HFFc6 (cell line): ENCODE measurements at places on chromosomes 13 and 19. TPM values are rescaled to one million over a fixed set of nuclear protein-coding genes. Genes with fewer than 3 reads are reported as not detected.

- no peak for DNase-seq
Observed at GRCh38 chr19:38845374-38846024, 4.3 kb downstream of the HNRNPL start.

DNA sequence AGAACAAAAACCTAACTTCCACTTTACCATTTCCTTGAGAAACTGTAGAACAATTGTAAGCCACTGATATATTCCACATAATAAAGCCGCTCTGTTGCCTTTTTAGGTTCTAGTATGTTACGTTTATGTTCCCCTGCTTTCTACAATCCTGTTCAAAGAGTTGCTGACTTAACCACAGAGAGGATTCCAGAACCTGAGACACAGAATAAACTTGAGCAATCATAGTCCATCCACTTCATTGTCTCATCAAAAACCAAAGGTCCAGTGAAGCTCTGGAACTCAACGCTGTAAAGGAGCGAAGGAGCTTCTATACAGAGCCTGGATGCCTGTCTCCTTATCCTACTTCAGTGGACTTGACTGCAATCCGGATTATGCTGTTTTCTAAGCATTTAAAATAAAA lies 4.6 kb downstream of the STARD13 start:
- no peak for DNase-seq

GRCh38 chr19:3189702-3190469 lies 4.2 kb downstream of the NCLN start:
- DNase-seq: no peak

- no peak for DNase-seq
Observed at GRCh38 chr19:46725859-46726393, 9.0 kb upstream of the PRKD2 start.

- DNase-seq: no peak
Observed at GRCh38 chr19:3236272-3236671, 11.8 kb downstream of the CELF5 start.

- DNase-seq: no peak
Observed at GRCh38 chr13:112183532-112184090, 116.7 kb downstream of the SOX1 start.

DNA sequence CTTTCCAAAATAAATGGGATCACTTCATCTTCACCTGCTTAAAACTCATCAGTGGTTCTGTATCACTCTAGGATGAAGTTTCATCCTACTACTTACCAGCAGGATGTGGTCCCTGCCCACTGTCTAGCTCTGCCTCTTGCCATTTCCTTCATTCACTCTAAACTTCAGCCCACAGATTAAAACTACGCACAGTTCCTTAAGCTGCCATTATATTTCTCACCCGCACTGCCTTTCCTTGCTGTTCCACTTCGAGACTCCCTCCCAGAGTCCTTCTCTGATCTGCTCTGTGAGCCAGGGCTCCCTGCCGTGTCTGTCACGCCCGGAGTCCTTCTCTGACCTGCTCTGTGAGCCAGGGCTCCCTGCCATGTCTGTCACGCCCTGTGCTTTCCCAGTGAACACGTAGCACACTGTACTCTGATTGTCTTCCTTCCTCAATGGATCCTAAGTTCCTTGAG lies 52.0 kb upstream of the NPAS1 start:
- no peak for DNase-seq

ONECUT3 gene
- total RNA-seq: not detected in 3 replicates

GRCh38 chr19:40663695-40664692 lies 26.5 kb downstream of the NUMBL start:
- DNase-seq: peak; percentile 14

GRCh38 chr19:3479834-3480215 lies 500 bp downstream of the SMIM24 start:
- no peak for DNase-seq

GRCh38 chr19:23718802-23719201 lies 31.8 kb upstream of the ZNF675 start:
- no peak for DNase-seq

TMC4 gene
- total RNA-seq: 0.17 to 1.3 TPM (median 0.57 TPM) in 3 replicates

FFAR3 gene
- total RNA-seq: not detected in 3 replicates

SHD gene
- not detected in 3 replicates for total RNA-seq

DNA sequence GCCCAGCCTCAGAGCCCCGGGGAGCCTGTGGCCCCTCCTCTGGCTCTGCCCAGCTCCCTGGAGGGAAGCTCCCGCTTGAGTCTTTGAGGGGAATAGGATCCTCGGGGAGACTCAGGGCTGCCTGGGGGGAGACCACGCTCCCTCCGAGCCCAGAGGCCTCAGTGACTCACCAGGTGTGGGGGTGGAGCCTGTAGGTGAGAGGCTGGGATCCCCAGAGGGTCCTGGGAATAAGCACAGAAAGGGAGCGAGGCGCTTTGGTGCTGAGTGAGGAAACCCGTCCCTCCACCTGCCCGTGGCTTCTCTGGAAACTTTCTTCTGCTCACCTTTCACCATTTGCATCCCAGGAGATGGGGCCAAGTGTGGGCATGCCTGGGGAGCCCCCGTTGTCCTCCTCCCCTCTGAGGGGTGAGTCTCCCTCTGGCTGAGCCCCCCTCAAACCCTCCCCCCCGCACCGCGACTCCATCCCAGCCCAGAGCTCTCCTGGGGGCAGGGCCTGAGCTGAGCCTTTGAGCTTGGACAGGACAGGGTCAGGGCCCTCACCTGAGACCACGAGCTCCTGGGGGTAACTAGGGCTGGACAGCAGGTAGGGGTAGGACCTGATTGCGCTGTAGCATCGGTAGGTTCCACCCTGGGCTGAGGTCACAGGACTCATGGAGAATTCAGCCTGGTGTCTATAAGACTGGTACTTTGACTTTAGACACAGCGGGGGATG lies 2.7 kb downstream of the LILRB5 start:
- DNase-seq: no peak

- no peak for DNase-seq
Observed at GRCh38 chr19:38742296-38742695, 2.0 kb downstream of the CAPN12 start.

DNA sequence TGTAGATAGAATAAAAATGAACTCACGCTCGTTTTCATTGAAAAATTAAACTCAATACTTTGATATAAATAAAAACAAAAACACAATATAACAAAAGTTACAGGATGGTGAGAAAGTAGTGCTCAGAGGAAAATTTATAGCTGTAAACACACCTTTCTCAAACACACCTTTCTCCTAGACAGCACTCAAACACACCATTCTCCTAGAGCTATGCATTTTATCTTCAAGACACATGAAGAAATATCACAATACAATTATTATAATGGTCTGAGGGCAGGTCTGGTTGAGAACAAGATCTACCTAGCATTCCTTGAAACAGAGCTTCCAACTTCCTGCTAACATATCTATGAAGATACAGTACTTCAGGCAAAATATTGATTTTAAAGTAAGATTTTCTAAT lies 183.4 kb upstream of the NBEA start:
- DNase-seq: no peak

- no peak for DNase-seq
Observed at GRCh38 chr19:12984143-12984627, 11.1 kb upstream of the NFIX start.
